ENCODE measurements at places on chromosomes 5 and 9.

DNA sequence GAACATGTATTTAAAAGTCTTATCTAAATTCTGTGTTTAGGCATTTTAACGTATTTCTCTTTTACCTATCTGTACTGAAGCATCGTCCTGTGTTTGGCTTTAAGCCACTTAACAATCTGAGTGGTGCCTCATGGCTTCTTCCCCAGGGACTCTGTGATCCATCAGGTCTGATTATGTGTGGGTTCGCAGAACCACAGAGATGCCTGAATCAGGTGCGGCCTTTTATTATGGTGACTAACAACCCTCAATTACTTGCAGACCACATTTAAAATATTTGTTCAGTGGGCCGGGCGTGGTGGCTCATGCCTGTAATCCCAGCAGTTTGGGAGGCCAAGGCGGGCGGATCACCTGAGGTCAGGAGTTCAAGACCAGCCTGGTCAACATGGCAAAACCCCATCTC, 39.6 kb upstream of the SAP30L start:
- no peak for DNase-seq

DNA sequence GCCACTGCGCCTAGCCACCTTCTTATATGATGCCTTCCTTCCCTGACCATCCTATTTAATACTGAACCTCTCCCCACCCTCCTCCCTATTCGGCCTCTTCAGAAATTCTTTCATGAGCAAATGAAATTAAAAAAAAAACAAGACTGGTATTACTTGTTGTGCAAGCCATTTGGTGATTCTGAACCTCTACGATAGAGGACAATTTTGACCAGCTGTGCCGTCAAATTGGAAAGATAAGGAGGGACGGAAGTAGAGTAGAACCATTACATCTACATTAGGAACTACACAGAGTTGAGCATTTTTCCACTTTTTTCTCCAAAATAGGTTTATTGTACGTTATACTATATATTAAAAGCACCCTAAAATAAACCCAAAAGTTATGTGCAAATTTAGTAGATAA, 2.9 kb downstream of the DHX29 start:
- DNase-seq, result no peak

DNA sequence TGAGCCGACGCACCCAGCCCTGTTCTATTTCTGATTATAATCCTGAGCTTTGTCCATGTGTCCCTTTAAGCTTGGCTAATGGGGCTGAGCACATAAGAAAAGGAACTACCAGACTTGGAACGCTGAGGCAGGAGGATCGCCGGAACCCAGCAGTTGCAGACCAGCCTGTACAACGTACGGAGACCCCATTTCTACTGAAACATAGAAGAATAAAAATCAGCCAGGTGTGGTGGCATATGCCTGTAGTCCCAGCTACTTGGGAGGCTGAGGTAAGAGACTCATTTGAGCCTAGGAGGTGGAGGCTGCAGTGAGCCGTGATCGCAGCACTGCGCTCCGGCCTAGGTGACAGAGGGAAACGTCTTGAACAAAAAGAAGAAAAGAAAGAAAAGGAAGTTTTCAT, 22.3 kb downstream of the TRIM7 start:
- no peak for DNase-seq

GRCh38 chr9:128383791-128384190, 12.6 kb downstream of the URM1 start:
- DNase-seq, result no peak

- DNase-seq, result no peak
These were observed 350.8 kb downstream of the NFIB start for GRCh38 chr9:13963005-13963653.

GRCh38 chr9:100167176-100167575, 68.1 kb downstream of the INVS start:
- no peak for DNase-seq

DNA sequence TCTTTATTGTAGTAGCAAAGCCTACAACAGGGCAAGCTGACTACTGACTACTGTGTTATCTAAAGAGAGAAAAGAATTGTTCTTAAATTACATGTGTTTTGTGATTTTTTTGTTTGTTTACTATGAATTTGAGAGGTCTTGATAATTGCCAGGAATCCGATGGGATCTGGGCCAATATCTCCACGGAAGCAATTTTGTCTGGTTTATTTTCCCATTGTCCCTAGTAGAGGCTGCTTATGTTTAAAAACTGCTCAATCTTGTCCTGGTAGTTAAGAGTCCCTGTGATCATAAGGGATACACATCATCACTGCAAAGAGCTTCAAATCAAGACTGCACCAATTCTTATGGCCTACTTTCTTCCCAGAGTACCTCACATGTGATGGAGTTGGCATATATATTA, 94.4 kb downstream of the GLDC start:
- no peak for DNase-seq

- DNase-seq, result peak; percentile 98
These were observed 59.3 kb downstream of the SVEP1 start for GRCh38 chr9:110520120-110520701.

DNA sequence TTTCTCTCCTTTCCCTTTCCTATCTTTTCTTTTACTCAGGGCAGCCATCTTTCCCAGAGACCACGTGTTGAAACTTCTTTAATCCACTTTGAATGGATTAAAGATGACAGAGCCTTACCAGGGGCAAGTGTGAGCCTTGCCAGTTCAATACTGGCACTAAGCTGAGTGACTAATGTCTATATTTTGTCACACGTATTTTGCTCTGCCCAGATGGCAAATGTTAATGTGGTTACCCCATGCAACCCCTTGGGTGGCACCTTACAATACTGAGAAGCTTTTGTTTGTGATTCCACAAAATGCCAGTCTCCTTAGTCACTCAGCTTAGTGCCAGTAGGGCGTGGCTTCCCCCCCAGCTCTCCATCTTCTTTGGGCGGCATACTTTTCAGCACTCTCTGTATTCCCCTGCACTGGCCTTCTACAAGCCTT, 24.8 kb downstream of the ANXA1 start:
- DNase-seq, result peak; percentile 48

- peak; percentile 51 for DNase-seq
These were observed 18.4 kb downstream of the AGXT2 start for GRCh38 chr5:35029333-35029732.

DNA sequence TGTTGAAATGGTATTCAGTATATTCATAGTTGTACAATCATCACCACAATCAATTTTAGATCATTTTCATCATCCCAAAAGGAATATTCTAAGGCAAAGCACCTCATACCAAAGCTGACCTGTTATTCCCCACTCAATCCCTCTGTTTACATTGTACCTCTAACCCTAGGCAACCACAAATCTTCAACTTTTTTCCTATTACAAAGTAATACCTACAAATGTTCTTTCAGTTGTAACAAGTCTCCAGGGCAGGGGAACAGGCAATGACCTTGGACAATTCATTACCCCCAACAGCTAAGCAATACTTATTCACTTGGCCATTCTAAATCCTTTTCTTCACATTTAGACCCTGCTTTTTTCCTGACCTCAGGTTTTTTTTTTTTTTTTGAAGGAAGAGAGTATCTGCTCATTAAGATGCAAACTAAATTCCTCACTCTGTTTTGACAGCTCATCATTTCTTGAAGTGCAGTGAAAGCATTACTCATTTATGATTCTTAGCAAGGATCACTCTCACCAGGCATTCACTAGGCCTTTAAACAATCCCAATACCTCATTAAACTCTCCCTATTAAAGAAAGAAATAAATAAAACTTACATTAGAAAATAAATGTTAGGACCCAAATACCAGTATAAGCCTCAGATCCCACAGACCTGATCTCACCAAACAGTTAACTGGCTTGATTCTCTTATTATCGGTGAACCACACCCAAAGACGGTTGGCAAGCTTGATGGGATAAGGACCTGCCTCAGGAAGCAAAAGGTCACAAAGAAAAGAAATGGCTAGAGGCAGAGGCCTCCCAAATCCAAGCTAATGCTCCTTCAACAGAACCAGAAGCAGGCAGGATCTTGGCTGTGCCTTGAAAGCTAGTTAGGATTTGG, 15.3 kb downstream of the MTMR12 start:
- no peak for DNase-seq

DNA sequence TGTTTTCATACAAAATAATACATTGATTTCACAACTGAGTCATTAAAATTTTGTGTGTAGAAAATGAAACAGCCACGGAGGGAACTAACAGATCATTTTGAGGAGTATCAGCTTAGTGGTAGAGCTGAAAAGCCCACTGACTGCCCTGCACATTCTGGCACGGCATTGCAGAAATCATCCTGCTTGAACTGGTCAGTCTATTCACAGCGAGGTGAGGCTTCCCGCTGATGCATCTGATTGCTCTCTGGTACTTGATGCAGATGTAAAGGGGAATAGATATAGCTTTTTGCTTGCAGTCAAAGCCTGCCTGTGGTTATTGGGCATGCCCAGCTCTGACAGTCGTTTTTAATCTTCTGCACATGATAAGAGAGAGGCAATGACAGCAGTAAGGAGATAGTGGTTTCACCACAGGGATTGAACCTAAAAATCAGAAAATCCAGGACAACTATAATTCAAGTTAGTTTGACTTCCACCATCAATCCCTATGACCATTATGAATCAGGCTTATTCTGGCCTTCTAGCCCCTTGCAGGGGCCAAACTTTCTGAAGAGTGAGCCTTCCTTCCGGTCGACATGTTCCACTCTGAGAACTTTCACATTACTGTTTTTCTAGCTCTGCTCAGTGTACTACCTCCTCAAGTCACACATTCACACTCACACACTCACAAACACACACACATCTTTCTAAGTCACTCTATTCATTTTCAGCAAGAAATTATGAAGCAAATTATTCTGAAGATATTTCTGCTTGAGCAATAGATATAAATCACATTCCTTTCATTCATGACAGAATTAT, 782.8 kb upstream of the NUDT12 start:
- peak; percentile 5 for DNase-seq

DNA sequence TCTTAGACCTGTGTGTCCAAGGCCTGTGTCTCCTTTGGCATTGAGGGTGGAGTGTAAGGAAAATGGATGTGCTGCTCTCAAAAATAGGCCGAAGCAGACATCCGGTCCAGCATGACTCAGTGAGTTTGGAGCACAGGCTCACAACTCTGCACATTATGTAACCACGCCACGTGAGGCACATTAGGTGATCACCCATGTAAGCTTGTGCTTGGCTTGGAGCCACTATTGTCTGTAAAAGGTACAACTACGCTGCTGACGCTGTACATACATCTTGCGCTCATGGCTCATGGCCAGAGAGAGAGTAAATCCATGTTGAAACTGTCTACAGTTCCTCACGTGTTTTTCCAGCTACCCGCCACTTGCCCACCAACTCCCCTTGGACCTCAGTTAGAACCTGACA, 177.5 kb downstream of the PDE4D start:
- no peak for DNase-seq

GRCh38 chr5:68528821-68529273, 313.3 kb downstream of the PIK3R1 start:
- no peak for DNase-seq

DNA sequence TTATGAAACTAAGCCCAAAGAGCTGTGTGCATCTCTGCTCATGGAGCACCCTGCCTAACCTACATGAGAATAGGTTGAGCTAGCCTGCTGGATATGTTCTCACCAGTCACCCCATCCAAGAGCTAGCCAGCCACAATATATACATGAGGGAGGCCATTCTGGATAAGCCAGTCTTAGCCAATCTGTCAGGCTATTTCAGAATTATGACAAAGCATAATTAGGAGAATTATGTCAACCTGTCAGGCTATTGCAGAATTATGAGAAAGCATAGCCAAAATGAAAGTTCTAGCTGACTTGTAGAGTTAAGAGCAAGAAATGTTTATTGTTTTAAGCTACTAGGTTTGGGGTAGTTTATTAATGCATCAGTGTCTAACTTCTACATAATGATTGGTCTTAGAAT, 189.8 kb downstream of the WDR70 start:
- no peak for DNase-seq

- no peak for DNase-seq
These were observed 4.1 kb upstream of the SARDH start for GRCh38 chr9:133742251-133742650.

GRCh38 chr5:110909415-110909814, 162.1 kb upstream of the TSLP start:
- no peak for DNase-seq

GRCh38 chr5:61186634-61187033, 24.4 kb upstream of the SMIM15 start:
- no peak for DNase-seq

- DNase-seq, result no peak
These were observed 9.1 kb downstream of the MAN1B1 start for GRCh38 chr9:137095664-137096517.

- DNase-seq, result no peak
These were observed 23.2 kb downstream of the TSPAN17 start for GRCh38 chr5:176670449-176670848.

GRCh38 chr9:111974092-111974681, 77.6 kb downstream of the UGCG start:
- DNase-seq, result peak; percentile 78

GRCh38 chr9:93010056-93010455, 48.4 kb upstream of the SUSD3 start:
- DNase-seq, result no peak

GRCh38 chr9:8489835-8490234, 690.3 kb upstream of the DMAC1 start:
- DNase-seq, result no peak

- peak; percentile 30 for DNase-seq
These were observed 142.0 kb downstream of the FAM114A2 start for GRCh38 chr5:153896701-153897100.

- peak; percentile 54 for DNase-seq
These were observed 1.1 kb downstream of the GALNT10 start for GRCh38 chr5:154191467-154192261.

- peak; percentile 29 for DNase-seq
These were observed 149.3 kb downstream of the MELK start for GRCh38 chr9:36721846-36722588.

DNA sequence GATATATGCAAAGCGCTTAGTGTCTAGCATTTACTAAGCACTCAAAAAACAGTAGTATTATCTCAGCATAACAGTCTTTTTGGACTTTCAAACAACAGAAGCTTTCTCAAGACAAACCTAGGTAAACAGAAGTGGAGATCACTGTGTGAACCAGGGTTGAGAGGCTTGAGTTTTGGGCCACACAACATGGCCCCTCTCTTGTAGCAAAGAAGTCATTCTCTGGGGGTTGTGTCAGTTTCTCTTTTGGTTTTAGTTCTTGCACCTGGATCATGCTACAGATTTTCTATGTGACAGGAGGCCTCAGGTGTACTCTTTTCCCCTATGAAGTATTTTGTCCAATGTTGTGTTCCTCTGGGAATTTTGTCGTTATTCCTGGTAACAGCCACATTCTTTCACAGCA, 30.0 kb downstream of the INSYN2B start:
- DNase-seq, result no peak

DNA sequence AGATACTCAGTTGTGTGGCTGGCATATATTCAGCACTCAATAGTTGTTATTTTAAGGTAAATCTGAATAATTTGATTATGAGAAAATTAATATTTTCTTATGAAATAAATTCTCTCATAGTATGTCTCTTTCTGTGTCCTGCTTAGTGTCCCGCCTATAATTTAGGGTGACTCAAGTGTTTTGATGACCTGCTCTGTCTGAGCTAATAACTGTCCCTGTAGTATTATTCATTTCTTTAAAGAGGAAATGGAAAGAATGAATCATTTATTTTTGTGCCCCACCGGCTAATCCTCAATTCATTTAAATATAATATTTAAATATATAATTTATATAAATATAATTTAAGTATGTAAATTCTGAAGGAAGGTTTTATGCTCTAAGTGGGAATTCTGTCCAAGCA, 4.1 kb downstream of the SLC1A1 start:
- DNase-seq, result no peak

Data from fibroblast of the aortic adventitia (primary cell).